CD4-positive, alpha-beta T cell treated with Interferon gamma for 1 hour (primary cell): ENCODE measurements at places on chromosomes 5 and 9.

- no peak for DNase-seq
Observed at GRCh38 chr9:107214915-107215314, 68.2 kb upstream of the RAD23B start.

- no peak for DNase-seq
Observed at GRCh38 chr9:22211588-22212360, 202.7 kb upstream of the CDKN2B start.

- no peak for DNase-seq
Observed at GRCh38 chr9:5646116-5646515, 17.2 kb downstream of the RIC1 start.

GRCh38 chr9:110543631-110544051, 35.9 kb downstream of the SVEP1 start:
- DNase-seq = no peak

DNA sequence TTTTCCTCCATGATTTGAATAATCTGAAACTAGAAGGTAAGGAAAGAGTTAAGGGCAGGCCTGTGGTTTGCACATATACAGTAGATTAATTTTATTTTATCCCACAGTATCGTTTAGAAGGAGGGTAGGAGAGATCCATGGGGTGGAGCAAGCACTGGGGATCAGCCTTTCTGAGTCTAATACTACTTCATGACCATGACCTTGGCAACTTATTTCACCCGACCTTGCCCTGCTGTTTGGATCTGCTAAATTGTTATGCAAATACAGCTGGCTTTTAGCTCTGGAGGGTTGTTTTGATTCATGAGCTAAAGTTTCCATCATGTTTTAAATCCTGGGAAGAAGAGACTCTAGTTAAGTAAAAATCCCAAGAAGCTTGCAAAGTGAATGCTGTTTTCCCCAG, 864 bp upstream of the GRIN3A start:
- no peak for DNase-seq

GRCh38 chr5:23507278-23507685, at the start of gene PRDM9:
TSS of gene PRDM9 (plus strand) at chr5:23507609. CDS start at chr5:23509034, 1,425 bp downstream.
- peak; percentile 6 for DNase-seq

DNA sequence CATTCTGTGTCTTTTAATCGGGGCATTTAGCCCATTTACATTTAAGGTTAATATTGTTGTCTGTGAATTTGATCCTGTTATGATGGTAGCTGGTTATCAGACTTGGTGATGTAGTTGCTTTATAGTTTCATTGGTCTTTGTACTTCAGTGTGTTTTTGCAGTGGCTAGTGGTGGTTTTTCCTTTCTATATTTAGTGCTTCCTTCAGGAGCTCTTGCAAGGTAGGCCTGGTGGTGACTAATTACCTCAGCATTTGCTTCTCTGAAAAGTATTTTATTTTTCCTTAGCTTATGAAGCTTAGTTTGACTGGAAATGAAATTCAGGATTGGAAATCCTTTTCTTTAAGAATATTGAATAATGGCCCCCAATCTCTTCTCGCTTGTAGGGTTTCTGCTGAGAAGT, 156.9 kb downstream of the CNTLN start:
- DNase-seq = no peak

DNA sequence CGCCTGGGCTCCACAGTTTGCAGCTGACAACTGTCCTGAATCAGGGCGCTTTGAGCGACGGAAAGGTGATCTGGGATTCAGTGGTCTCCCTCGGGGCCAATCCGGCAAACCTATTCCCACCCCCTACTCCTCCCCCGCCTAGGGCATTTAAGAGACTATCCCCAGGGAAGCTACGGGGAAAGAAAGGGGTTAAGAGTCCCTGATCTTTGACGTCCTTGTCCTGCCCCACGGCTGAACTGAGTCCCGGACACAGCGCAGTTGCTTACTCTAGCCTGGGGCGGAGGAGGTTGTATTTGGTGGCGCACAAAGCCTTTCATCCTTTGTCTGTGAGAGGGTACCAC, 3.4 kb downstream of the RORB start:
- DNase-seq = no peak

GRCh38 chr5:66744040-66744439, 147.8 kb downstream of the MAST4 start:
- DNase-seq = no peak

- no peak for DNase-seq
Observed at GRCh38 chr9:86600291-86600690, 246.1 kb upstream of the TUT7 start.
